Adipocyte (in vitro differentiated cells): ENCODE measurements at places on chromosomes 1 and 21.

DNA sequence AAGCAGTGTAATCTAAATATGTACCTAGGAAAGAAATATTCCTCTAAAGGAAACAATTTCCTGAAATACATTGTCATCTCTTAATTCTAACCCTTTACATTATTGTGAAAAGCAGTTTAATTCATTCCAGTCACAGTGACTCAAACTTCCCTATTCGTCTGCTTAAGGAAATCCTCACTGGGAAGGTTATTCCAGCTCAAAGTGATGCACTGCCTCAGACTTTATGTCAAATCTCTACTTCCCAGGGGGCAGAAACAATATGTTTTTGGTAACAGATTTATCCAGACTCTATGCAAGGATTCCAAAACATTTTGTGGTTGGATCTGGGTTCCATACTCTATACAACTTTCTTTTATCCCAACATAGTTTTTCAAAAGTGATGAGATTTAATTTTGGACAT lies 145.2 kb downstream of the NTMT2 start:
- peak; percentile 65 for DNase-seq

GRCh38 chr1:201565771-201566528 lies 27.0 kb downstream of the NAV1 start:
- no peak for DNase-seq

GRCh38 chr1:58687516-58687915 lies 12.3 kb downstream of the MYSM1 start:
- no peak for DNase-seq

GRCh38 chr1:66589326-66589725 lies 55.4 kb downstream of the SGIP1 start:
- no peak for DNase-seq

- peak; percentile 76 for DNase-seq
Observed at GRCh38 chr21:44958471-44959191, 18.8 kb downstream of the SLX9 start.

DNA sequence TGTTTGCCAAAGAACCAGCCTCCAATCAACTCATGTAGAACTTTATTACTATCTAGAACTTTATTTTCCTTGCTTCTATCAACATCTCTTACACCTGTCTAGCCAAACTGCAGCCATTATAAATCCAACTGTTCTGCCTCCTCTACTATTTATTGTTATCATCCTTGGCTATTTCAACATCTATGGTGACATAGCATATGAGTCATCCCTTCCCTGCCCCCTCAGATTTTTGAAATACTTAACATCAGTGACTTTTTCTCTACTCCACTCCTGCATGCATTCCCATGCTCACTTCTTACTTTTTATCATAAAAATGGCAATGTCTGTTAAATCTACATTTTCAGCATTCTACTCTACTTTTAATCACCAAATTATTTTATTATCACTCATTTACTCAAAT lies 544.9 kb upstream of the NEGR1 start:
- DNase-seq = peak; percentile 58

- no peak for DNase-seq
Observed at GRCh38 chr21:18204931-18205330, 39.7 kb upstream of the CHODL start.

GRCh38 chr21:34618941-34619340 lies 4.0 kb upstream of the RCAN1 start:
- no peak for DNase-seq

GRCh38 chr1:211912038-211912437 lies 81.5 kb upstream of the LPGAT1 start:
- no peak for DNase-seq

DNA sequence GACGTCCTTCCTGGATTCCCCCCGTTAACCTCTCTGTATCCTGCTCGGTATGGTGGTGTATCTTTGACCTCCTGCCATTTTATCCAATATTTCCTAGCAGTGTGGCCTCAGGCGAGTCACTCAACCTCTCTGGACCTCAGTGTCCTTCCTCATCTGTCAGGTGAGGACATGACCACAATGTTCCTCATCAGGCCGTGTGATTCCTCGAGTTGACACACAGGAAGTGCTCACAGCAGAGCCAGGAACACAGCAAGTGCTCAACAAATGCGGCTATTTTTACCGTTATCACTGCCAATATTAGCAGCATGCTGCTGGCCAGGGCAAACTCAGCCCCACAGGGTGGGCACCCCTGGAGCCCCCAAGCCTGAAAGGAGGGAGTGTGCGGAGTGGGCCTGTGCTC lies 450.2 kb downstream of the KIF26B start:
- no peak for DNase-seq

DNA sequence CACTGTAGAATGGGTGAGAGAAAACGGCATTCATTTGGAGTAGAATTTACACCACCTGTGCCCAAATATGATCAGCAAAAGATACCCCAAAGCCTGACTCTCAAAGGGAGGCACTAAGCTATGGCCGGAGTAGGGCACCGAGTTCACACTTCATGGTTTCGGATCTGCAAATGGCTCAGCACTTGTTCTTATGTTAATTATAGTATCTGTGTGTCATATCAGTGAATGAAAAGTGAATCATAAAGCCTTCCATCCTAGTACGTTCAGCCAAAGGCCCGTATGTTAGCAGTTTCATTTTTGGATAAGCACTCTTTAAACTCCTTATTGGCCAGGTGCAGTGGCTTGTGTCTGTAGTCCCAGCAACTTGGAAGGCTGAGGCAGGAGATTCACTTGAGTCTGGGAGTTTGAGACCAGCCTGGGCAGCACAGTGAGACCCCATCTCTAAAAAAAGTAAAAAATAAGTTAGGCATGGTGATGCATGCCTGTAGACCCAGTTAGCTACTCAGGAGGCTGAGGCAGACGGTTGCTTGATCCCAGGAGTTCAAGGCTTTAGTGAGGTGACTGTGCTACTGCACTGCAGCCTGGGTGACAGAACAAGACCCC lies 4.9 kb upstream of the CORT start:
- no peak for DNase-seq

GRCh38 chr1:78146205-78146771 lies 100.5 kb downstream of the GIPC2 start:
- peak; percentile 23 for DNase-seq

DNA sequence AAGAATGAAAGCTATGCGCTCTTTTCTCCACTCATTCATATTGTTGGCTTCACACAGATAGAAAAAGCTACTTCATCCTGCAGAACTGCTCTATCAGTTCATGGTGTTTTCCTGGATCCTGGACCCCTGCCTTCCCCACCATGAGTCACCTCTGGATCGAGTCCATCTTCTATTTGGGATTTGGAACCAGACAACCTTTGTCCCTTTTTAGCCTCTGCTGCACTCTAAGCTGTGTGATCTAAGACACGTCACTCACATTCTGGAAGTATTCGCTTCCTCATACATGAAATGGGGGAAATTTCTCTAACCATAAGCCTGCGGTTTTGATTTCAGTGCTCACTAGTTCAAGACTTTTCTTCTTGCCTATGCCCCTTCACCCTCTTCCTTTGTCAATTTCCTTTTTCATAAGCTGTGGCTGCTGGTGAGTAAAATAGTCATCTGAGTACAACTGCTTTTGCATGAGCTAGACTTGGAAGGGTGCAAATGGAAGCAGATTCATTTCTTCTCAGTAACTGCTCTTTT lies 14.1 kb upstream of the DEGS1 start:
- DNase-seq = peak; percentile 22

- DNase-seq = no peak
Observed at GRCh38 chr1:111967886-111968285, 21.6 kb downstream of the KCND3 start.

- no peak for DNase-seq
Observed at GRCh38 chr1:91022518-91022929, 689 bp upstream of the ZNF644 start.

DNA sequence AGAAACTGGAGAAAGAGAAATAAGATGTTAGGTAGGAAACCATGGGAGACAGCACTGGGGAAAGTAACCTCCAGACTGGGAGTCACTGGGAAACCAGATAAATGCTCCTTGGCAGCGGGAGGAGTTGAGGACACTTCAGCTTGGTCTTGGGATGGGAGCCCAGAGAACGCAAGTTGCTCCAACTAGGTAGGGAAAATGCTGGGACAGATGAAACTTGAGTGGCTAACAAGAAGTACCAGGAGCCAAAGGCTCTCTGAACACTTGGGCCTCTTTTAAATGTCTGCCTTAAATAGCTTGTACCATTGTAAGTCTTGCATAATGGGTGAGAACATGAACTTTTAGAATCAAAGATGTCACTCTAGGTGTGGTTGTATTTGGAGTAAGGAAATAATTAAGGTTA lies 3.0 kb downstream of the NMNAT1 start:
- DNase-seq = no peak

GRCh38 chr1:1347663-1348419 lies 1.4 kb downstream of the DVL1 start:
- peak; percentile 55 for DNase-seq

DNA sequence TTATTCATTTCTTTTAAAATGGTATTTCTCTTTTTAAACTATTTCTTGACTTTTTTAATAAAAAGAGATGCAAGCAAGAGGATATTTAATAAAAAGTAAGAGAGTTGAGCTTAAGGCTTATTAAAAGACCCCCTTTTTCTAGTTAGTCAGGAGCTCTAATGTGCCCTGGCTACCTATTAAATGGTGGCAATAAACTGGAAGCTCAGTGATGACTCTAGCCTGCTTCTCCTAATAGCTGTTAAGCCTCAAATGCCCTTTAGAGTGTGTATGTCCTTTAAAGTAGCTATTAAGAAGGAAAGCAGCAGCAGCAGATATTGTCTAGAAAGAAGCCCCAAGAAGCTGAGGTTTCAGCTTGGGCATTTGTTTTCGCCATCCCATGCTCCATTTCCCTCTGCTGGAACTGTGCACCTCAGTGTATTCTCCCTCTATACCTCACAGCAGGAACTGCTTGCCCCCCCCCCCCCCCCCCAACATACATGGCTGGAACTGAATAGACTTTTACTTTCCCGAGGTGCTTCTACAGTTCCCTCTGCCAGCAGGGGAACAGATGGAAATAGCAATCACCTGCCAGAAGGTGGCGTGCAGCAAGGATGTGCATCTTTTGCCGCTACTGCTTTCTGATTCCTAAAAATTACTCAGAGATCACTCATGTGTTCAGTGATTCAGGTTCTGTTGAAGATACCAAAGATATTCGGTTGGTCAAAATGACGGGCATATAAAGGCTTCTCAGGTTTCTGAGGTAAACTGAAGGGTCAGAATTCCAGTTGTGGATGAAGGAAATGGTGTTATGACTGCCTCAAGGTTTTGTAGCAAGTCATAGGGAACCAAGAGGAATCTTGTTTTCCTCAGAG lies 2.5 kb downstream of the RGS4 start:
- DNase-seq = peak; percentile 90
